Epithelial cell of proximal tubule (primary cell): ENCODE measurements at places on chromosomes 12 and 14. TPM values are rescaled to one million over a fixed set of nuclear protein-coding genes. Genes with fewer than 3 reads are reported as not detected.

- no peak for DNase-seq
Observed at GRCh38 chr12:123061441-123062205, 81.1 kb downstream of the ARL6IP4 start.

The PHLDA1 gene
- 74.3 and 89.0 TPM in 2 replicates for total RNA-seq

DNA sequence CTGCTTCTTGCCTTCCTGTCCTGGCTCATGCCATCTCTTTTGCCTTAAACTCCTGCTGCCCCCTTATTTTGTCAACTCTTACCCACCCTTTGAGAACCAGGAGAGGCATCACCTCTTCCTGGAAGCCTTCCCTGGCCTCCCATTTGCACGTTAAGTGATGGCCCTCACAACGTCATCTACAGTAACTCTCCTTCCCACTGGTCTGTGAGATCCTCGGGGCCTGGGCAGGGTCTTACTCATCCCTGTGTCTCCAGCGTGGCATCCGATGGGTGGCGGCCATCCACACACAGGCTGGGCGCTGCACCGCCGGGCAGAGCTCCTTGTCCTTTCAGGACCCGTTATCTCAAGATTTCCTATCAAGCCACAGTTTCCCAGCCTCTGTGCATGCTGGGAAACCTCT, 16.8 kb upstream of the CACNA2D4 start:
- no peak for DNase-seq

DNA sequence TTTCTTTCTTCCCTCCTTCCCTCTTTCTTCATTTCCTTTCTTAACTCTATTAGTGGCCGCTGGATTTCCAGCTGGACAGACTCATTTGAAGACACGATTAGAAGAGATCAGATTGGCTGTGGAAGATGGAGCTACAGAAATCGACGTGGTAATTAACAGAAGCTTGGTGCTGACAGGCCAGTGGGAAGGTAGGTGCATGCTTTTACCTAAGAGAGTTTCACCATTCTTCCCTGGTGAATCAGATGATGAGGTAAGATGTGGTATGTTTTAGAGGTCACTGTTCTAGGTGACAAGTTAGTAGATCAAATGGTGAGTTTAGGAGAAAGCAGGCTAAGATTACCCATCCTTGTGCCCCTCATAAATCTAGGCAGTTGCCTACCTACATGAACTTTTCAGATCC, 51.6 kb downstream of the DERA start:
- peak; percentile 89 for DNase-seq

DNA sequence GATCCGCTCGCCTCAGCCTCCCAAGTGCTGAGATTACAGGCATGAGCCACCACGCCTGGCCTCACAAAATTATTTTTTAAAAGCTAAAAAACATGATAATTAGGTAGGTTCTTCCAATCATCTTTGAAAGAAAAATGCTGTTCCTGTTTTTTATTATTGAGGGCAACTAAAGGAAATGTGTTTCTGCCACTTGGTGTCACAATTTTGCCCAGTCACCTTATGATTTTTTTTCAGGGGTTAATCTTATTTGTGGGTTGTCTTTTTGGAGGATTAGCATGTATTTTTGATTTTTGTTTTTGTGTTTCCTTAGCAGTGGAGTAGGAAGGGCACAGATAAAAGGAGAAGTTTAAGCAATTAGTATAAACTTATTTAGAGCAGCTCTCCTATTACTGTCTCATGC, 79.8 kb downstream of the PRORP start:
- DNase-seq: no peak
